Motor neuron (in vitro differentiated cells): ENCODE measurements at places on chromosomes 11 and 22. TPM values are rescaled to one million over a fixed set of nuclear protein-coding genes. Genes with fewer than 3 reads are reported as not detected.

GRCh38 chr11:10524471-10524870 is 16.5 kb downstream of the RNF141 start:
- ATAC-seq, result no peak

DNA sequence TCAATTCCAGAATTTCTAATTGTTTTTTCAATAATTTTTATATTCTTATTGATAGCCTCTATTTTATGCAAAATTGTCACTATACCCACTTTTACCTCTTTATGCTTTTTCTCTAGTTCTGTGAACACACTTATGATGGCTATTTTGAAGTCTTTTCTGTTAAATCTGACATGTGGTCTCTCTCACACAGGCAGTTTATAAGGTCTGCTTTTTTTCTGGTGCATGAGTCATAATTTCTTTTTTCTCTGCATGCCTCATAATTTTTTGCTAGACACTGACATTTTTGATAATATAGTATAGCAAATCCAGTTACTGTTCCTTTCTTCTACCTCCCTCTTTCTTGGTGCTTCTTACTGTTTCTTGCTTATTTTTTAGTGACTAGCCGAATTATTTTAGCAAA is 36.0 kb downstream of the ZBTB44 start:
- no peak for ATAC-seq

Gene ALKBH8
- 10.4 and 11.8 TPM in 2 replicates for total RNA-seq

Gene IGLL1
- total RNA-seq, result not detected in 2 replicates

DNA sequence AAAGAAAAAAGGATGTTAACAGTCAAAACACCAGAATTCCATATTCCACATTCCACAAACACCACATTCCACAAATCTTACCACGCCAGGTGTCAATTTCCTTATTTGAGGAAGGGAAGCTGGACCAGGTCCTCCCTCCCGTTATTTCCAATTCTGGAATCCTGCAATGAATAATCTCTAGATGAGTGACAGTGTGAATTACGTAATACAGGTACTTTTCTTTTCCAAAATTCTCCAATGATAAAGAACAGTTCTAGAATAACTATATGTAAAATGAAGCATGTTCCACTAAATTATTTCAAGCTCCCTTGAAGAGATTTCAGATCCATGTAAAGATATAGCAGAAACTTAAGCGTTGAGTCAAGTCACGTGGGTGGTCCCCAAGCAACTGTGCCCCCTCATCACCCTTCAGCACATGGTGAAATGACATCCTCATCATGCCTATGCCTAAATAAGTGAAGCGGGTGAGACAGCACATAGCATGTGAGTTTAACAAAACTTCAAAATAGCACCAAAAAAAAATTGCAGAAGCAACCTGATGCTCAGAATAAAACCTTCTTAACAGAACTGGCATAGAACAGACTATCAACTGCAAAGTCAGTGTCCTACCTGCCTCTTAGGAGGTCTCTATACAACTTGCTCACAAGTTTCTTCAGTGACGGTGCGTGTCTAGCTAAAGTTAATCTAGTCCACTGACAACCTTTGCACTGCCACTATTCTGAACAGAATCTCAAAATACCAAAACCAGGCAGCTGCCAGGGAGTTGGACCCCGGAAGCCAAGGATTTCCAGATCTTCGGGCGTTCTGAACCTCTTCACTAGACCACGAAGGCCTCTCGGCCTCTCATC is 876 bp downstream of the NFRKB start:
- ATAC-seq, result no peak

Gene SOX6
- 3.8 and 7.8 TPM in 2 replicates for total RNA-seq

Gene BRD1
- 26.9 and 27.2 TPM in 2 replicates for total RNA-seq

DNA sequence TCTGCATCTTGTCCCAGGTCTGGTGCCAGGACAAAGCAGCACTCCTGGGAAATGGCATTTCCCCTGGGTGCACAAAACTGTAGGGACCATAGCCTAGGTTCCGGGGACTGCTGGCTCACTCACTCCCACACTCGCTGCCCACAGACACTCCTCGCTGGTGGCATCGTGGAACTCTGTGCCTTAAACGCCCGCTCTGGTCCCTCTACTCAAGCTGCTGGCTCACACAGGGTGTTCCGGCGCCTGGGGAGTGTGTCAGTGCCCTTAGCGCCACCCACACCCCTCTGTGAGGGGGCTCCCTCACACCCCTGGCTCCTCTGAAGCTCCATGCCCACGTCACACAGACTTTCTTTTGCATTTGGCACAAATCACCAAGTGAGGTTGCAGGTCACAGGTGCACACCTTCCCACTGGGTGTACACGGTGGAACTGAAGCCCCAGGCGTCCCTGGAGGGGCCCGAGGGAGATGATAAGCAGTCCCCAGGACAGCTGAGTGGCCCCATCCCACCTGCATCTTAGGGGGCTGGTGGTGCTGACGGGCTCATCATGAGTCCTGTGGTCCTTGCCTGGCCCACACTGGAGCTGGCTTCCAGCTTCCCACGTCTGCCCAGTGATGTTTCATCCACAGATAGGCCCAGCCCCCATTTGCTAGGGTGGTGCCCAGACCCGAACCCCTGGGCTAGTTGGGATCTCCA is 23.2 kb upstream of the DGCR8 start:
- ATAC-seq, result no peak

DNA sequence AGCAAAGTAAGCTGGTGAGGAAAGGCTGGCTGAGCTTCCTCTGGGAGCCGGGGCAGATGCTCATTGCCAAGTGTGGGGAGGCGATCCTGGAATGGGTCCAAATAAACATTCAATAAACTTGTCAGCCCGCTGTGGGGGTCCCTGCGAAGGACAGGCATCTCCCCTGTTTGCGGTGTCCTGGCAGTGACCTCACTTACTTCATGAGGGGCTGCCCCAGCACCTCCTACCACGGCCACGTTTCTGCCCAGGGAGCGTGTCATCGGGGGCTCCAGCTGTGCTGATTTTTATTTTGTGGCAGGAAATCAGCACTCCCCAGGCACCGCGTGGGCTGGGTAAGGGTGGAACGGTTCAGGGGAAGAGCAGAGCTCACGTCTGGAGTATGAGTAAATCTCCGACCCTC is 493.9 kb upstream of the B3GAT1 start:
- ATAC-seq, result no peak

DNA sequence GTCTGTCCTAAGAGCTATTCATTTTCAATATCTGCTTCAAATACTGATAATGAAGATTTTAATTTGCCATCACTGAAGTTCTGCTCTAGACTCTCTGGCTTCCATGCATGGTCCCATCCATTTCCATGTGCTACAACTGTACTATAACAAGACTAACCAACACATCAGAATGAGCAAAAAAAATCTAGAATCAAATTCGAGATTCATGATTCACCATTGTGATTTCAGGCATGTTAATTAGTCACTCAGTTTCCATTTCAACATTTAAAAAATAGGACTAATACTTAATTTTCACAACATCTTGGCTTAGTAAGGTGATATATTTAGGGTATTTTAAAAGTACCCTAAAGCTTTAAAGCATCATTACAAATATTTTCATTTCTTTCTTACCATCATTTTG is 22.8 kb downstream of the PICALM start:
- no peak for ATAC-seq

Gene CDC42BPG
- 1.1 and 1.2 TPM in 2 replicates for total RNA-seq

- ATAC-seq, result no peak
These were observed 353.2 kb upstream of the TENM4 start for GRCh38 chr11:79794057-79794456.

DNA sequence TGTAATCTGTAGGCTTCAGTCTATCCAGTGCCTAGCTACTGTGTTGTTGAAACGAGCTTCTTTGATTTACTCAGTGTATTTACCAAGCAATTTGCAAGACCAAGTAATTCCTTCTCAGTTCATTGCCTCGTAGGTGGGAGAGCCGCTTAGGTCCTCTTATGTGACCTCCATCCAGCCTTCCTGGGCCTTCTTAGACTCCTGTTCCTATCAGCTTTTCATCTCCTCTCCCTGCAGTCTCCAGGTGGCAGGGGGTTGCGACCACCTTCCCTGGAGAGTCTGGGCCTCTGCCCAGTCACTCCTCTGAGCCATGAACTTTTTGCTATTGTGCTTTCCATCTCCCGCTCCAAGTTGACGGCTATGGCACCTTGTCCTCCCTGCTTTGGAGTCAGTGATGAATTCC is 251.8 kb downstream of the KIRREL3 start:
- ATAC-seq, result no peak

Gene DYNC2H1
- total RNA-seq, result 40.0 and 51.2 TPM in 2 replicates

DNA sequence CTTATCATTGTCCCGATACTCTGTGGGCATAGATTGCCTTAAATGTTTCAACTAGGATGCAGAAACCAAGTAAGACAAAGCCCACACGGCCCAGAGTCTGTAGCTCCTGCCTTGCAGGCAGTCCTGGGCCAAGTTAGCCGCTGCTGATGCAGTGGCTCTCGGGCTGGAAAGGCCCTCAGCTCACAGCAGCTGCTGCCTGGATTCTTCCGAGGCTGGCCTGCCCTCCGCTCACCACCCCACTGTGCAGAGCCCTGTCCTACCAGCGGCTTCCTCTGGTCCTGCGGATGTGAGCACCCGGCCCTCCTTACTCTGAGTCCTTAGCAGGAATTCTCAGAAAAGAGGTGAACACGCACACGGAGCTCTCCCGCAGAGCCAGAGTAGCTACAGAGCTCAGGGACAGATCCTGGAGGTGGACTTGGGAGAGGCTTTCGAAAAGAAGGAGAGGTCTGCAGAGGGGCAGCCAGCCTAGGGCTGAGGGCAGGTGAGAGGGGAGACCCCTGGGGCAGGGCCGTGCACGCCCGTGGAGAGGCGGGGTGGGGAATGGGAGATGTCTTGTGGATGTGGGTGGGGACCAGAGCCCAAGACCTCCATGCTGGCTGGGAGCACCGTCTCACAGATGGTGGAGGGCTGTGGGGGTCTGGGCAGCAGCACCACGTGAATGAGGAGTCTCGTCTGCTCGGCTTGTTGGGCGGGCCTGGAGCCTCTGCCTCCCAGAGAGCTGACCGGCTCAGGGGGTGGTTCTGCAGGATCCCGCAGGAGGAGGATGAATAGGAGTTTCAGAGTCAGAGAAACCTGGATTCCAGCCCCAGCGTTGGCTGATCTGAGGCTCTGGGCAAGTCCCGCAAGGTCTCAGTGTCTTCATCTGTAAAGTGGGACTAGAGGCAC is 117.4 kb upstream of the B3GAT1 start:
- ATAC-seq, result no peak

GRCh38 chr11:69860796-69861445 is 41.7 kb upstream of the FGF3 start:
- no peak for ATAC-seq

Gene SPECC1L
- total RNA-seq, result 30.0 and 39.2 TPM in 2 replicates

DNA sequence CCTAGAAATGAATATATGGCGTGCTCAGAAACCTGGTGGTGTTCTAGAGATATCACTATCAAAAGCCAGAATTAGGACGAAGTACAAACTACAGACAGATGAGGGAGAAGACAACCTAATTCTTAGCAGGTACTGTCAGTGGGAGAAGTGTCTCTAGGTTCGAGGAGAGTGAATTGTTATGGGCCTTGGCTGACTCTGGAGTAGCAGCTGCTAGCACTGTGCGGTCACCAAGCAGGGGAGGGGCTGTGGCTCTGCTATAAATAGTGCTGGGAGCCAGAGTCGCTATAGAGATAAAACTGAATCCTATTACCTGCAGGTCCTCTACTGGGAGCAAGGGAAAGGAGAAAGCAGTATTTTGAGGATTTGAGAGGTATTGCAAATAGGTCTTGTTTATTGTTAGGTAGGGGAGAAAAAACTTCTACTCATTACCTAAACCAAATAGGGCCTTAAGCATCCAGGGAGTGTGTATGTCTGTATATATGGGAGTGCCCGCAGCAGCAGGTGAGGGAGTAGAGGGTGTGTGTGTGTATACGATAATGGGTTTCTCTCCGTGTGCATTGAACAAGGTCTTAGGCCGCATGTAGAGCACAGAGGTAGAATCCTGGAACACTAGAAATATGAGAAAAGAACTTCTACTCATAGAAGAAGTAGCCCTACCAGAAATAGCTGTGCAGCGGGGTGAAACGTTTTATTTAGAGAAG is 2.2 kb downstream of the MADD start:
- peak; percentile 3 for ATAC-seq

- no peak for ATAC-seq
These were observed 157.4 kb downstream of the NAV2 start for GRCh38 chr11:19869946-19870589.

- no peak for ATAC-seq
These were observed 189.3 kb downstream of the MIAT start for GRCh38 chr22:26846645-26847044.

Gene ACR
- 0.52 TPM in 1 of 2 replicates, not detected in the other for total RNA-seq
